ENCODE measurements at places on chromosomes 12 and 14.
A peak's percentile ranks its signal among the peaks of the same experiment; 100 is the strongest.

GRCh38 chr12:28286352-28286751 lies 96.1 kb downstream of the CCDC91 start:
- no peak for DNase-seq

GRCh38 chr14:97046967-97047366 lies 249.8 kb downstream of the VRK1 start:
- no peak for DNase-seq

GRCh38 chr12:74848006-74848405 lies 310.4 kb downstream of the ATXN7L3B start:
- no peak for DNase-seq

DNA sequence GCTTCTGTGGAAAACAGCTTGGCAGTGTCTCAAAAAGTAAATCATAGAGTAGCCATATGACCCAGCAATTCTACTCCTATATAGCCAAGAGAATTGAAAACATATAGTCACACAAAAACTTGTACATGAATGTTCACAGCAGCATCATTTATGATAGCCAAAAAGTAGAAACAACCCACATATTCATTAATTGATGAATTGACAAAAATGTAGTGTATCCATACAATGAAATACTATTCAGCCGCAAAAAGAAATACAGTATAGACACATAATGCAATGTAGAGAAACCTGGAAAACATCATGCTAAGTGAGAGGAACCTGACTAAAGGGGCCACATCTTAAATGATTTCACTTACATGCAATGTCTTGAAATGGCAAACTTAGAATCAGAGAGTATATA lies 326.6 kb downstream of the KCNH5 start:
- no peak for DNase-seq

GRCh38 chr14:78131201-78131600 lies 39.0 kb upstream of the NRXN3 start:
- no peak for DNase-seq

GRCh38 chr12:65941388-65941787 lies 117.1 kb downstream of the HMGA2 start:
- peak; percentile 97 for DNase-seq

GRCh38 chr12:97564236-97564635 lies 101.6 kb downstream of the RMST start:
- DNase-seq, result no peak

GRCh38 chr14:73887694-73888459 lies 1.2 kb downstream of the ZNF410 start:
- DNase-seq, result no peak

- peak; percentile 33 for DNase-seq
Observed at GRCh38 chr12:104699489-104700190, 242.9 kb downstream of the CHST11 start.

GRCh38 chr14:61225344-61225743 lies 55.8 kb downstream of the TMEM30B start:
- DNase-seq, result no peak

GRCh38 chr14:43587183-43587582 lies 919.9 kb downstream of the FSCB start:
- DNase-seq, result no peak

- no peak for DNase-seq
Observed at GRCh38 chr14:74697011-74697410, 15.9 kb downstream of the AREL1 start.

- DNase-seq, result peak; percentile 100
Observed at GRCh38 chr14:31263485-31264133, 56.0 kb upstream of the HECTD1 start.

DNA sequence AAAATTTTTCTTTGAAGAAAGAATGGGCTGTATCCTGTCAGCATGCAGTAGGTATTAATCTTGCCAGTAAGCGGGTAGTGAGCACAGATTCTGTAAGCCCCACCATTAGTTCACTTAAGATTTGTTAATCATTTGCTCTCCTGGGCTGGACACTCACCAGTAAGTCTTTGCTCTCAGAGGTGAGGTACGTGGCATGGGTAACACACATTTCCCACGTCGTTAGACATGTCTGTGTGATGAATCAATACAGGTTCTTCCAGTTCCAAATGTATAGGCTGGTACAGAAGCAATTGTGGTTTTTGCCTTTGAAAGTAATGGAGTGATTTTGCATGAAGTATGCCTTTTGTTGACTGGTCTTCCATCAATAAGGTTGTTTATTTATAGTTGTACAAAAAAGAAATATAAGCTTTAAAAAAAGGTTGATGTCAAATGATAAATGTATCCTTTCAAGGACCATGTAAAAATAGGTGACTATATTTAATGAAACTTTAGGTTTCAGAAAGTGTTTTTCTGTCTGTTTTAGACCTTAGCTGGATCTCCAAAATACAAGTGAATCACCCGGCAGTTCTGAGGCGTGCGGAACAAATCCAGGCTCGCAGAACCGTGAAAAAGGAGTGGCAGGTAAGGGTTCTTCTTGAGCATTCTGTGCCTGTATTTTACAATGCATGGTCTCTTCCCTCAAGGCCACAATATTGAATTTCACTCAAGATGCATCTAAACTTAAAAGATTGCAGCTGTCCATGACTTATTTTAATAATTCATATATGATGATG lies 45.5 kb downstream of the DERA start:
- DNase-seq, result no peak

GRCh38 chr14:63960926-63961567 lies 108.2 kb downstream of the SYNE2 start:
- no peak for DNase-seq

- DNase-seq, result peak; percentile 29
Observed at GRCh38 chr12:25979563-25979962, 21.1 kb downstream of the RASSF8 start.

DNA sequence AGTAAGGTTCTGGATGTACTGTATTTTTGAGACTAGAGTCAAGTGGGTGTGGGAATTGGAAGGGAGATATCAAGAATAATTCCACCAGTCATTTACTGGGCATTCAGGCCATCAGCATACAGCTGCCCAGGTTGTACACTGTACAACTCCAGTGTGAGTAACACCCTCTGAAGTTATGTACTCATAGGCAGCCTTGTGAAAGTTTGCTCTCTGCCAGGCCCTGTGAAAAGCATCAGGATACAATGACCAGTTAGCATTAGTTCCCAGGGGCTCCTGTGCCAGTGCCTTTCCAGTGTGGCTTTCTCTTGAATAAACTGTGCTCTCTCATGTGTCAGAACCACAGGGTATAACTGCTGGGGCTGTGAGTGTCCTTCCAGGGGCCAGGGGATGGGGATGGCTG lies 89.7 kb downstream of the LGMN start:
- DNase-seq, result peak; percentile 46

DNA sequence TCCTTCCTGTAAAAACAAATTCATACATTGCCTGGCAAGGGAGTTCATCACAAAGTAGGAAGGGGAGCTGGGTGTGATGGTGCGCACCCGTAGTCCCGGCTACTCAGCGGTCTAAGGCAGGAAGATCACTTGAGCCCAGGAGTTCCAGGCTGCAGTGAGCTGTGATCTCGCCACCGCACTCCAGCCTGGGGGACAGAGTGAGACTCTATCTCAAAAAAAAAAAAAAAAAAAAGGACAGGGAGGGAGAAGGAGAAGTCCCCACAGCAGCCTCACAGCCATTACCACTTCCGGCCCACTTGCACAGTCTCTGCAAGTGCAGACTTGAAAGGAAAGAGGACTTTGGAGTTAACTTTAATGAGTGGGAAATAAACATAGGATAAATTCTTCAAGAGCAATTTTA lies 121.0 kb downstream of the FBXL14 start:
- DNase-seq, result no peak

GRCh38 chr12:117890644-117891043 lies 78.1 kb downstream of the KSR2 start:
- peak; percentile 70 for DNase-seq

- DNase-seq, result peak; percentile 37
Observed at GRCh38 chr12:91367234-91367849, 184.7 kb upstream of the DCN start.

GRCh38 chr14:72828604-72829003 lies 65.3 kb downstream of the DPF3 start:
- no peak for DNase-seq

DNA sequence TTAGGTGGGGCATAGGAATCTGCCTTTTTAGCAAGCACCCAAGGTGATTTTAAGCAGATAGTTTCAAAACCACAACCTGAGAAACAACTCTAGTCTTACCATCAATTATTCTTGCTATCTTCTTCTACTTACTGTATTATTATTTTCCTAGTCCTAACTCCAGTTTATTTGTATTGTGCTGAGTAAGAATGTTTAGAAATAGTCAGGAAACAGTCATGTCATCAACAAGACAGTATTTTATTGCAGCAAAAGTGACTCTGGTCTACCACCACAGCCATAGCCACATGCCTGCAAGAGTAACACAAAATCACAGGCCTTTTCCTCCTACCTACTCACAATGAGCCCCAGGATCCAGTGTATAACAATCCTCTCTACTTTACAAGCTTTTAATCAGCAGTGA lies 46.3 kb upstream of the FLRT2 start:
- no peak for DNase-seq

GRCh38 chr14:90281261-90281660 lies 24.9 kb downstream of the PSMC1 start:
- peak; percentile 78 for DNase-seq

DNA sequence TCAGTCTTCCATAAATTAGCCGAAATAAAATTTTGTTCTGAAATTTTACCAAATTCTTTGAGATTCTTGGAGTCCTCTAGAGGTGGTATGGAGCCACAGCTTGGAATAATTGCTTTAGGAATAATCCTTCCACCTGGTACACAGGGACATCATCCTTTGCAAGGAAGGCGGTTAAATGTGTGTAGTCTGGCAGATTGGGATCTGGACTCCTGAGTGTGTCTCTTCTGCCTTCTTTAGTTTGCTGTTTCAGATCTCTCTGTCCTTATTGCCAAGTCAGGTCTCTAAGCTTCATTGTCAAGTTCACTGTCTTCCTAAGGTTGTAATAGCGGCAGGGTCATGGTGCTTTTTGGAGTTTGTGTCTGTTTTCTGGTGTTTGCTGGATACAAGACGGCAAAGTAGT lies 393.9 kb upstream of the RGS6 start:
- DNase-seq, result no peak

DNA sequence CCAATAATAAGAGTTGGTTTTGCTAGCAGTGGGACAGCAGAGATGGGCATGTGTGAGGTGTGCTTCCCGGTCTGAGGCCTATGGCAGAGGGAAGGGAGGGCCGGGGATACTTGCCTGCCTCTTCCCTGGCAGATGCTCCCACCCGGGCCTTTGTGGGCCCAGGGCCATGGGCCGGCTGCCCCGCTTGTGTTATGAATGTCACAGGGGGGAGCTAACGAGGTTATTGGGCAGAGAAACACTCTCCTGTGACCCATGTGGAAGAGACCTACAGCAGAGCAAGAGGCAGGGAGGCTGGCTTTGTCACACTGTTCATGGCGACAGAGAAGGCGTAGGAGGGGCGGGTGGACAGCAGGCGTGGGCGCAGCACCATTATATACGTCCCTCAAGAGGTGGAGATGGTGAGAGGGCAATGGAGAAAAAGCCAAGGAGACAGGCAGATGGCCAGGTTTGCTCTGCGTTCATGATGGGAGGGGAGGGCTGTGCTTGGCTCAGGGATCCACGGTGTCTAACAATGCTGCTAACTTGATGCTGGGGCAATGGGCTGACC lies 13.3 kb downstream of the CCND2 start:
- no peak for DNase-seq

DNA sequence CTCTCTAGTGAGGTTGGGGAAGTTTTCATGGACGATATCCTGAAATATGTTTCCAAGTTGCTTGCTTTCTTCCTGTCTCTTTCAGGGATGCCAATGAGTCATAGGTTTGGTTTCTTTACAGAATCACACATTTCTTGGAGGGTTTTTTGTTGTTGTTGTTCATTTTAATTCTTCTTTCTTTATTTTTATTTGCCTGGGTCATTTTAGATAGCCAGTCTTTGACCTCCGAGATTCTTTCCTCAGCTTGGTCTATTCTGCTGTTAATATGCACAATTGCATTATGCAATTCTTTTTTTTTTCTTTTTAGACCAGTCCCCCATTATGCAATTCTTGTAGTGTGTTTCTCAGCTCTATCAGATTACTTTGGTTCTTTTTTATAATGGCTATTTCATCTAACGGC lies 338.9 kb downstream of the AEBP2 start:
- peak; percentile 64 for DNase-seq

All from fibroblast of mammary gland (primary cell).